Stimulated activated memory B cell treated with anti-CD40 and anti-IgM and Interleukin-4, amounts not matched to agents 10 μg/mL and 1 μg/mL and 100 μg/mL, for 72 hours (primary cell): ENCODE measurements at places on chromosomes 12 and 14.

GRCh38 chr14:103698380-103699260 lies 16.6 kb downstream of the XRCC3 start:
- peak; percentile 62 for ATAC-seq

GRCh38 chr14:97336816-97337215 lies 539.6 kb downstream of the VRK1 start:
- no peak for ATAC-seq

DNA sequence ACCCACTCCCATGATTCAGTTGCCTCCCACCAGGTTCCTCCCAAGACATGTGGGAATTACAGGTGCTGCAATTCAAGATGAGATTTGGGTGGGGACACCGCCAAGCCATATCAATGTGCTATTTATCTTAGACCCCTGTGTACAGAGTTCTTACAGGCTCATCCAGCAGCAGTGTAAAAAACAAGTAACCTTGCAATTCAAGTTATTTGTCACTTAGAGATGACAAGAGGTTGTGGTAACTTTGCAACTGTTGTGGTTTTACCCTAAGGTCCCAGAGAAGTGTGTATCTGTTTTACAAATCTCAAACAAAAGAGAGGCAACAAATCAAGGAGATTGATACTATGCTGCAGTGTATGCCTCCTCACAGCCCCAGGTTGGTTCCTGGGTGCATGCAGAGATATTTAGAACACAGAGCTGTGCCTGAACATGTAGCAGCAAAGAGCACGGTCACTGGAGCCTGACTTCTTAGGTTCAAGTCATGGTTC lies 11.5 kb upstream of the HELB start:
- ATAC-seq, result no peak

- no peak for ATAC-seq
Observed at GRCh38 chr12:132675757-132676432, 11.2 kb downstream of the POLE start.

DNA sequence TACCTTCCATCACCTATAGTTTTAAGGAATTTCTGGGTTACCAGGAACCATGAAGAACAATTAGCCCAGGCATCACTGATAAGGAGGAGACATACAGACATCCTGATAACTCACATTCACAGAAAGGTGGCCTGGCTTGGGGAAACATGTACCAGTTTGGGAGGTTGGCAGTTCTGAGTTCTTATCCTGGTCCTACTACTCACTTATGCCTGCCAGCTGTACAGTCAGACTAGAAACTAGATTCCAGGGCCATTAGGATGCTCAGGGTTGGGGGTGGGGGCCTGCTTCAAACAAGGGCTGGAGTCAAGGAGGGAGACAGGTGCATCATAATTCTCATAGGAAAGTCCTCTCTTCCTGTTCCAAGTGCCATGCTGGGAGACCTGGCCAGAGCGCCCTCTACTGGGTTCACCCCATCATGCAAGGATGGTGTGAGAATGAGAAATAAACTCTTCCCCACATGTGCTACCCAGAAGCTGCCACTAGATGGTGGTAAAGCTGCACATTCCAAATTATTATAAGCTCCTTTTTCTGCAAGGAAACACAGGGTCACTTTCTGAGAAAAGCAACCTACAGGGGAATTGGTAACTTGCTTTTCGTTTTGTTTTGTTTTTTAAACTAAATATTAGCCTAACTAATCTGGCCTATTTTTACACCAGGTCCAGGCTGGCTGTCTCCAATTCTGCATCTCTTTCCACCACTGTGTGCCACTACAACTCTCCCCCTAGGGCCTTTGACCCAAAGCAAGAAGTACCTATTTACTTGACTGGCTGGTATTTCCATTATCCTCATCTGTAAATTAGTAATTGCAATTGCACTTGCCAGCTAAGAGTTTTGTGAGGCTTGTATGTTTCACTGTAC lies 14.5 kb downstream of the OAS2 start:
- peak; percentile 54 for ATAC-seq

DNA sequence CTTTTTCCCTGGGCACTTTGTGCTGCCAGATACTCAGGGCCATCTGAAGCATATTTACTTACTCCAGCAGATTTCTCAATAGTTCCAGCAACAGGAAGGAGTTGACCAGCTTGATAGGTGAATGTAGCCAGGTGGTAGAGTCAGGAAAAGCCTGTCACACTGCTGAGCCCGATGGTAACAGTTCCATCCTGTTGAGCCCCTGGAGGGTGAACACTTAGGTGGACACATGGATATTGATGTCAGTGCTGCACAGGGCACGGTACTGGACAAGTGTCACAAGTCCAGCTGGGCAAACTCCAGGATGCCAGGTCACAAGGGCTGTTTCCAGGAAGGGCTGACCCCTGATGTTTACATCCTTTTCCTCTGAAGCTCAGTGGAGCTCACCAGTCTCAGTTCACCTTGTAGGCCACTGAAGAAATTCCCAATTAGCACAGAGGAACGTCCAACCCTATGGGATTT lies 2.3 kb upstream of the SMOC1 start:
- no peak for ATAC-seq
